ENCODE measurements at places on chromosomes 12 and 14. TPM values are rescaled to one million over a fixed set of nuclear protein-coding genes. Genes with fewer than 3 reads are reported as not detected.

Gene MGP
- 8.0 TPM for total RNA-seq

Gene EID3
- 7.1 TPM for total RNA-seq

Gene CATSPERB
- total RNA-seq, result not detected

Gene ZFYVE21
- 57.8 TPM for total RNA-seq

Gene SDR9C7
- total RNA-seq, result not detected
